KG1 (cell line): ENCODE measurements at places on chromosomes 7 and 10.

- DNase-seq: no peak
Measured at GRCh38 chr10:35355971-35356724, 19.8 kb downstream of the CCNY start.

- no peak for DNase-seq
Measured at GRCh38 chr10:19620811-19621210, 195.4 kb upstream of the PLXDC2 start.

DNA sequence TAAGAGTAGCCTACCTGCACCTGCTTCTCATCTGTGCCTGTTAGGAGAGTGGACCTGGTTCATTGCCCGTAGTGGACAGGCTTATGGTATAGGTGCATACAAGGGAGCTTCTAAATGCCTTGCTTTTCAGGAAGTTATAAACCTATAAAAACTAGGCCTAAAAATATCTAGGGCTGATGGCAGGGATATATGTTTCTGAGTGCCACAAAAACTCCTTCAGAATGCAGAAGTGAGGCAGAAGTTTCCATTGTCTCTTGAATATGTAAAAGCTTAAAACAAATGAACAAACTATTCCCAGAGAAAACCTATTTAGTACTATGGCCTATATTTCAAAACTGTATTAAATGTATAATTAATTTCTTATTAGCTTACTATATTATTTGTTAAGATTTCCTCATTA lies 91.8 kb downstream of the RNLS start:
- peak; percentile 22 for DNase-seq

GRCh38 chr10:76082956-76083355 lies 651.5 kb downstream of the LRMDA start:
- DNase-seq: no peak

GRCh38 chr7:117278040-117278439 lies 44.8 kb downstream of the WNT2 start:
- no peak for DNase-seq

GRCh38 chr7:54560723-54561122 lies 18.5 kb downstream of the VSTM2A start:
- no peak for DNase-seq

- no peak for DNase-seq
Measured at GRCh38 chr10:88408096-88408495, 175.0 kb downstream of the RNLS start.

DNA sequence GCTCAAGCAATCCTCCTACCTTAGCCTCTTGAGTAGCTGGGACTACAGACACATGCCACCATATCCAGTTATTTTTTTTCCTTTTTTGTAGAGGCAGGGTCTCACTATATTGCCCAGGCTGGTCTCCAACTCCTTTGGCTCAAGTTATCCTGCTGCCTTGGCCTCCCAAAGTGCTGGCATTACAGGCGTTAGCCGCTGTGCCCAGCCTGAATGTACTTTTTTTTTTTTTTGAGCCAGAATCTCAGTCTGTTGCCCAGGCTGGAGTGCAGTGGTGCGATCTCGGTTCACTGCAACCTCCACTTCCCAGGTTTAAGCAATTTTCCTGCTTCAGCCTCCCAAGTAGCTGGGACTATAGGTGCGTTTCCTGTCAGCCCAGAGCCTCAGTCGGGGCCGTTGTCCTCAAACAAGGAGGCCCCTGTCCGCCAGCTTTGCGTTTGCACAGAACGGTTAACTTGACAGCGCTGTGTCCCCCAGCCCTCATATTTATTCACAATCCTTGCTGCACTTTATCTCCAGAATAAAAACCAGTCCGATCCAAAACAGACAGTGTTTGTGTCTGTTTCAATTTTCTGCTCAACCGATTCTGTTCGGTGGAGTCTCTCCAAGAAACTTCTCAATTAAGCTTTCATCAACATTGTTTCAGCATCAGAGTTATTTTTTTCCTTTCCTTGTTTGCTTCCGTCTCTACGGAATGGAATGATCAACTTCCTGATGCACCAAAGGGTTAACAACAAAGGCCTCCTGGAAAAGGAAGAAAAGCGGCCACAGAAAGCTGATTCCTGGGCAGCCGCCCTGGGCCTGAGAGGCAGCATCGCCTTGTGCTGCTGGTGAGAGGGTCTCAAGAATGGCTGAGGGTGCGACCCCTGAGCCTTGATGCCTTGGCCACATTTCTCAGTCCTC lies 64.5 kb downstream of the PDIA4 start:
- DNase-seq: no peak

GRCh38 chr7:128165927-128166420 lies 75.1 kb upstream of the LEP start:
- DNase-seq: no peak

GRCh38 chr7:11951909-11952308 lies 119.9 kb upstream of the THSD7A start:
- no peak for DNase-seq

DNA sequence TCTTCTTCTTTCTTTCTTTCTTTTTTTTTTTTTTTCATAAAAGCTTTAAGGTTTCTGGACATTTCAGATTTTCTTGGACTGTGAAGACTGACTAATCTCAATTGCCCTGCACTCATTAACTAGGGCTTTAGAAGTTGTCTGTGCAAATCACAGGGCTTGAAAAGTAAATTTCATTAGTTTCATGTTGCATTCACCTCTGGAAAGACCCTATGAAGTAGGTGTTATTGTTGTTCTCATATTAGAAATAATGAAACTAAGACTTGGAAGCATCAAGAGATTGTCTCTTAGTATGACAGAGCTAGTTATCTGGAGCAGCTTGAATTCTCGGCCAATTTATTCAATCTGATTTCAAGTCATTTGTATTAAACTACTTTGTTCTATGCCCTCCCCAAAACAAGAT lies 28.2 kb upstream of the SEMA3D start:
- no peak for DNase-seq

DNA sequence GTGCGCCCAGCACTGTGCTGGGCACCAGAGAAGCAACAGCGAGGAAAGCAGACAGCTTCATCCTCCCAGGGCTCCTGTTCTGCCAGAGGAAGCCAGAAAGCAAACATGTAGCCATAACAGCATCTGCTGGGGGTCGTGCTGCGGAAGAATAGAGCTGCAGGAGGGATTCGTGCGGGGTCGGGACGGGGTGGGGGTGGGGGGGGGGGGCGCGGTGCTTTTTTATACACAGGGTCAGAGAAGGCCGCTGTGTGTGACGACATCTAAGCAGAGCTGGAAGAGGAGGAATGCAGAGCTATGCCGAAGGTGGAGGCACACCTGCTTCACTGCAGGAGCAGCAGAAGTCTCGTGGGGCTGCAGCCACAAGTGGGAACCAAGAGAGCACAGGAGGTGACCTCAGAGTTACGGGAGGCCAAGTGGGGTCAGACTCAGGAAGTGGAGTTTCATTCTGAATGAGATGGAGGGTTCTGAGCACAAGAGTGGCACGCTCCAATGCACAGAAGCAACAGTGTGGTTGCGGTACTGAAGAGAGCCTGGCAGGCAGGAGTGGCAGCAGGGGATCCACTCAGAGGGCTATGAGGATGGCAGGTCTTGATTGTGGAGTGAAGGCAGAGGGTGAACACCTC lies 11.1 kb downstream of the PKD1L1 start:
- DNase-seq: no peak

GRCh38 chr7:129278688-129279087 lies 53.9 kb downstream of the AHCYL2 start:
- no peak for DNase-seq

- no peak for DNase-seq
Measured at GRCh38 chr10:110643035-110643652, 992 bp upstream of the RBM20 start.

DNA sequence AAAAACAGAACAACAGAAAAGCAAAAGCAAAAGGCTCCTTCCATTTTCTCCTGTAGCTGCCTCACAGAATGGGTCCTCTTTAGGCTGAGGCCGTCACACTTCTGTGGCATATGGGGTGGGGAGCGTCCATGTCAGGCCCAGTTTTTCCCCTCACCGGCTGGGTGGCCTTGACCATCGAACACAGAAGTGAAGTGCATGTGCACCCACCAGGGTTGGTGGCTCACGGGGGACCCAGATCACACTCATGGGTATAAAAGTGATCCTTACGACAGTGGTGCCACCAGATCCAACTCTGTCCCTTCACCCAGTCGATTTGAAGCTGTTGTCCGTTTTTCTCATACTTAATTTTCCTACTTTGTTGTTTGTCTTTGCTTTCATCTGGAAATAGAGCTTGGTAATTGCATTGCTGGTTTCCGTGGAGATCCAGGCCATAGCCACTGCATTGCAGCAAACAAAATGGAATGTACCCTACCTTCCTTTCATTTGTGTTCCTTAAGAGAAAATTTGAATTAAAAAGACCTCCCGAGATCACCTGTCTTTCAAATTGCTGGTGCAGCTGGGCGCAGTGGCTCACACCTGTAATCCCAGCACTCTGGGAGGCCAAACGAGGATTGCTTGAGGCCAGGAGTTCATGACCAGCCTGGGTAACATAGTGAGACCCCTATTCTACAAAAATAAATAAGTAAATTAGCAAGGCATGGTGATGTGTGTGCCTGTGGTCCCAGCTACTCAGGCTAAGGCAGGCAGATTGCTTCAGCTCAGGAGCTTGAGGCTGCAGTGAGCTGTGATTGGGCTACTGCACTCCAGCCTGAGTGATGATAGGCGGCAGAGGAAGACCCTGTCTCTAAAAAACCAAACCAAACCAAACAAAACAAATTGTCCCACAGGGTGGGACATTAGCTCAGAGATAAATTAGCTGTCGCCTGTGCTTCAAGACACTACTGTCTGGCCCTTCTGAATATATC lies 10.7 kb upstream of the GJD4 start:
- DNase-seq: no peak

DNA sequence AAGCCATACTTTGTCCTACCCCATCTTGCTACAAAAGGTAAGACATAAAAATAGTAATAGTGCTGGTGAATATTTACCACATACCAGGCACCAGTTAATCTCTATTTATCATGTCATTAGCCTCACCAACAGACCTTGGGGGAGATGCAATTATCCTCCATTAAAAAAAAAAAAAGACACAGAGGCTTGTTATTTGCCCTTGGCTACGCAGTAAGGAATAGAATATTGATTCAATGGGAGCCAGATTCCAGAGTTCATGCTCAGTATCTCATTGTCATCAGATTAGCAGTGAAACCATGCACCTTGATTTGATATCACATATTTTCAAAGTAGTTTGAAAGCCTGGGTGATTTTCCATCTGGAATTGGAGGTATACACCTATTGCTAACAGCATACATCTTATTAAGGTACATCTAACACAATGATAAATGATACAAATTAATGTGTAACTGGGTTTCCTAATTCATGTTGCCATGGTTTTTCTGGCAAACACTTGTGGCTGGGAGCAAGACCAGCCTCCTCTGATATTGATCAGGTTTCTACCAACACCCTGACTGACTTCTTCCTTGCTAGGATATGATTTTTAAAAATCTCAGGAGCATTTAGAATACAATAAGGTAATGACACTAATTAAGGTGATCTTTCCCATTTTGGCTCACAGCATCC lies 67.1 kb upstream of the PRR15 start:
- DNase-seq: no peak

GRCh38 chr10:52997007-52997406 lies 224.4 kb upstream of the MBL2 start:
- no peak for DNase-seq

DNA sequence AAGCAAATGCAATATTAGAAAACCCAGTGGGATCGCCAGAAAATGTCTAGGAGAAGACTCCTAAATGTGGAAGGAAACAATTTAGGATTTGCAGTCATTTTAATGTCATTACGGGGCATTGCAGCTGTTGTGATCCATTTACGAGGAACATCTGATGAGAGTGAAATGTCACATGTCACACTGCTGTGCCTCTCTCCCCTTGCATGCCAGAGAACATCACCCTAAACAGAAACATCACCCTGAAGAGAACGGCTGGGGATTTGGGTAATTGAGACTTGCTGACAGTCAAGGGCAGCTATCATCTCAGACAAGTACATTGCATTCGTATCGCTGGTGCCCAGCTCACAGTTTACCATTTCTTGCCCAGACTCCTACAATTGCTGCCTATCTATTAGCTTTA lies 785.7 kb upstream of the POM121L12 start:
- DNase-seq: no peak

DNA sequence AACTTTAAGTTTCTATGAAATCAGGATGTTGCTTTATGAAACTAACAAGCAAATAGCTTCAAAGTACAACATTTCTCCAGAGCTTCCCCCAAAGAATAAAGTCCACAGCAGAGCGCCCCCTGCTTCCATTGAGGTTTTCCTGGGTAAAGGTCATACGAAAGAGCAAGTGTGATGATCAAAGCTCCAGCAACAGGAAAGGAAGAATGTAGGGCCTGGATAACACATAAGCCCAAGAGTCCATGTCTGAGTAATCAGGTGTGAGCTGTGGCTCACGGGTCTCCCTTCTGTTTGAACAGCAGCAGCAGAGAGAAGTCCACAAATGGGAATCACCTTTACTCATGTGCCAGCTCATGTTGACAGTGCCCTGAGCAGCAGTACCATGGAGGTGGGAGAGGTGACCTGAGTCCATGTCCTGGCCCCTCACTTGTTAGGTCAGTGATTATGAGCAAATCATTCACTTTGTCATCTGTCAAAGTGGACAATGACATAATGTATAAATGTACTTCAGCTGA lies 50.5 kb downstream of the MRPL32 start:
- DNase-seq: no peak

- DNase-seq: no peak
Measured at GRCh38 chr7:117759950-117760640, 113.1 kb downstream of the CTTNBP2 start.

DNA sequence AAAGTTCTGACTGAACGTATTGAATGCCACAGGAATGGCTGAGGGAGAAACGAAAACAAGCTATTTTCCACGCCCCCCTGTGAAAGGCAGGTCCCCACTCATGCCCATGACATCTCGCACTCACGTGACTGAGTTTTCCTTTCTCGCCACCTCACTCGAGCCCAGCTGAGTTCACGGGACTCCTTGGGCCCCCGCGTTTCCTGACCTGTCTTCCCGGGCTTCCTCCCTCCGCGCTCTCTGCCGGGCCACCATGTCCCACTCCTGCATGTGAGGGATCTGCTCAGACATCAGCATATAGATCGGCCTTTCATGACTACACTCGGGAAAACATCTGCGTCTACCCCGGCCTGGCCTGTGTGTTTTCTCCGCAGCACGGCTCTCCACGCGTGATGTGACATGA lies 226.0 kb upstream of the ADARB2 start:
- DNase-seq: no peak

DNA sequence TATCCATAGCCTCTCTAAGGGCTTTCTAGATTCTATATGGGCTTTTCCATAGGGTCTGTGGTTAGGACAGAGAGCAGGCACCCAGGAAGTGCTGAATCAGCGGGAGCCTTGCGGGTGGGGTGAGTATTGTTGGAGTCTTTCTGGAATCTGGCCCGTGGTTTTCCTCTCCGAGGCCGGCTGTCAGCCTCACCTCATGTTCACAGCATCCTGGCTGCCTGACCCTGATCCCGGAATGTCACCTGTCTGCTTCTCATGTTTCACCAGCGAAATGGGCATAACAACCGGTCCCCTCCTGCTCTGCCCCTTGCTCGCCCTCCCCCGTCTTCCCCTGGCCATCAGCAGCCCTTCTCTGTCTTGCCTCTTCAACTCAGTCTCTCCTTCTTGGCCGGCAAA lies 36.5 kb downstream of the DDIT4 start:
- DNase-seq: no peak

GRCh38 chr7:155395176-155395797 lies 62.6 kb upstream of the EN2 start:
- no peak for DNase-seq

GRCh38 chr7:103593691-103594090 lies 147.7 kb upstream of the SLC26A5 start:
- no peak for DNase-seq

- peak; percentile 76 for DNase-seq
Measured at GRCh38 chr10:133307776-133308420, 774 bp downstream of the TUBGCP2 start.
